Mucosa of descending colon (tissue), 3 donors: ENCODE measurements at places on chromosomes 2 and 18.

DNA sequence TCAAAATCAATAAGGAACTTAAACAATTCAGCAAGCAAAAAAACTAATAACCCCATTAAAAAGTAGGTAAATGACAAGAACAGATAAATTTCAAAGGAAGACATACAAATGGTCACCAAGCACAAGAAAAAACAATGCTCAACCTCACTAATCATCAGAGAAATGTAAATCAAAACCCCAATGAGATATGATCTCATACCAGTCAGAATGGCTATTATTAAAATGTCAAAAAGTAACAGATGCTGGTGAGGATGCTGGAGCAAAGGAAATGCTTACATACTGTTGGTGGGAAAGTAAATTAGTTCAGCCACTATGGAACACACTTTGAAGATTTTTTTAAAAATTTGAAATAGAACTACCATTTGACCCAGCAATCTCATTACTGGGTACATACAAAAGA lies 538.0 kb downstream of the TMX3 start:
- DNase-seq, result no peak

DNA sequence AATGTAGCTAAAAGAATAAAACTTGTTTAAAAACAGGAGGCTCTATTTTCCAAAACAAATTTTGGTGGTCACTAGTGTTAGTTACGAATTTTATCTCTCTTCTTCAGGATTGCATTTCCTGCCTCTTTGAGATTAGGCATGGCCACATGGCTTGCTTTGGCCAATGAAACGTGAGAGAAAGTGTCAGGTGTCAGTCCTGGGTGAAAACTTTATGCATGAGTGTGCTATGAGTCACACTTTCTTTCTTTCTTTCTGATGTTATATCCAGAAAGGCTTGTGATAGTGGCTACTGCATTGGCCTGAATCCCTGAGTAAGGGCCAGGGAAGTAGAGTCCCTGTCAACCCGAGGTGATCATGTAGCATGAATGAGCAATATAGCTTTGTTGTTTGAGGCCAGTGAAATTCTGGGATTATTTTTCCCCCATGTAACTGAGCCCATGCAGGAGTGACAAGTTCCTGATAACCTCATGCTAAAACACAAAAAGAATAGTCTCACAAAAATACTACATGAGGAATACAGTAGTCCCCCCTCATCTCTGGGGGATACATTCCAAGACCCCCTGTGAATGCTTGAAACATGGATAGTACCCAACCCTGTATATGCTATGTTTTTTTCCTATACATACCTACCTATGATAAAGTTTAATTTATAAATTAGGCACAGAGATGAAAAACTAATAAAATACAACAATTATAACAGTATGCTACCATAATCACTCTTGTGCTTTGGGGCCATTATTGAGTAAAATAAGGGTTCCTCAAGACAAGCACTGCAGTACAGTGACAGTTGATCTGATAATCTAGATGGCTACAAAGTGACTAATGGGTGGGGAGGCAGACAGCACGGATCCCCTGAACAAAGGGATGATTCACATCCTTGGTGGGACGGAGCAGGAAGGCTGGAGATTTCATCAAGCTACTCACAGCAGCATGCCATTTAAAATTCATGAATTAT lies 109.5 kb downstream of the CDC42EP3 start:
- DNase-seq, result no peak

- no peak for DNase-seq
Measured at GRCh38 chr18:37381554-37381953, 184.0 kb downstream of the CELF4 start.

DNA sequence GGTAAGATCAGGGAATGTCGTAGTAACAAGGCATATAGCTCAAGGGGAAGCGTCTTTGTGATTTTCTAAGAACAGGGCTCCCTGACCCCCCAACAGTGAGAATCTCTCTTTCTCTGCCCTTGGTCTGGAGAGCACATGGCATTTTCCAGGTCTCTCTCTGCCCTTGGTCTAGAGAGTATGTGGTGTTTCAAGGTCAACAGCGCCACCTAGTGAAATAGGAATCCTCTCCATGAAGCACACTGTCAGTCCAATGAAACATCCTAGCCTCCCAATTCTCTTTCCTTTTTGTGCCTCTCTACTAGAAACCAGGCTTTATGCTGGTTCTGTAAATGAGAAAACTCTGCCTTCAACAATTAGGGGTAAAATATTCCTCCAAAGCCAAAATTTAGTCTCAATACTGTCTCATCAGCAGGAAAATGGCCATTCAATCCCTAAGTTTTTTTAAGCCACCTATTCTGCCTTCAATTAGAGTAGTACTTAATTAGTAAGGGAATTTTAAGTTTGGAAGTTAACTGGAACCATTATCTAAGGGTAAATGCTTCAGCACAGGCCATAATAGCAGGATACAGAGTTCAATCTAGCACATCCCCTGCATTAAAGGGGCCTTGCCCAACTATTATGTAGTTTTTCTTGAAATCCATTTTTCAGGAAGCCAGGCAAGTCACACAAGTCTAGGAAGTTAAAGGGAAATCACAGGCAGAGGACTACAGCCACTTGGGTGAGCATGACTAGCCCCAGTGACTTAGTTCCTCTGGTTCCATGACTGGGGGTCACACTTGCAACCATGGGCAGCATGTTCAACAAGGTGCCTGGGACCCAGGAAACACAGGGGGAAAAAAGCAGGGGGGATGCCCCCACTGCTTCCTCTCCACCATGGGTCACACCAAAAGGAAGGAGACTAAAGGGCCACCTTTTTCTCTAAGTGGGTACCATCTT lies 12.4 kb downstream of the DYM start:
- no peak for DNase-seq

DNA sequence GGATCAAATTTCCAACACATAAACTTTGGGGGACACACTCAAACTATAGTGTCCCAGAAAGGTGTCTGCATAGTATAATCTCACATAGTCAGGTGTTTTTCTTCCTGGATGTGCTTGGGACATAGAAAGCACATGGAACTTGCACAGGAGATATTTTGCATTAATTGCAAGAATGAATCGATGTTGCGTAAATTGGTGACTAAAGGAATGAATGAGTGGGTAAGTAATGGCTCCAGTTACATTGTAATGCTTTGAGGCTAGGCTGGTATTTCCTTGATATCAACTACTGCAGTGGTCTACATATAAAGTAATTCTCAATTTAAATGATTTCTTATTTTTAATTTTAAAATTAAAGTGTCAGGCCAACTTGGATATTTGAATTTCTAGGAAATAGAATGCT lies 53.4 kb downstream of the SH3RF3 start:
- no peak for DNase-seq

DNA sequence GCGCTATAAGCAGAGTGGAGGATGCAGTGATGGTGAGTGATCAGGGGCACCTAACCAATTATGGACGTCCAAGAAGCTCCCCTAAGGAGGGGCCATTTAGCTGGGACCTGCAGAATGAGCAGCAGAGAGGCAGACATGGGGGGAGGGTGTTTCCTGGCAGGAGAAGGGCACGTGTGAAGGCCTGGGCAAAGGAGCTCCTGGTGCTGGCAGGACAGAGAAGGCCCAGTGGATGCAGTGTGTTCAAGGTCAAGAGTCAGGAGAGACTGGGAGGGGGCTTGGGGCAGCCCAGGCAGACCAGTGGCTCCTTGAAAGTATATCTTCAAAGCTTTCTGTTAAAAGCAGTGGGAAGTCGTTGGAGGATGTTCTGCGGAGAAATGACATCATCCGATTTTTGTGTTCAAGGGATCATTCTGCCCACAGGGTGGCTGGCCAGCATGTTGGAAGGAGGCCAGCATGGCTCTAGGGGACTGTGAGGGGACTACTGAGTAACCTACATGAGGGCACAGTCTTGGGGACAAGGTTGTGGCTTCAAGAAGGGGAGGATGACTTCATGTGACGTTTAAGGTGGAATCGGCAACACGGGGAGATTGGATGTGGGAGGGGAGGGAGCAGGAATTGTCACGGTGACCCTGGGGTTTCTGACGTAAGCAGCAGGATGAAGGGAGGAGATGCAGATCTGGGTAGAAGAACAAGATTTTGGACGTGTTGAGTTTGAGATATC lies 9.0 kb upstream of the CIB4 start:
- no peak for DNase-seq

- no peak for DNase-seq
Measured at GRCh38 chr2:55311444-55311870, 42.4 kb upstream of the MTIF2 start.

GRCh38 chr2:228541789-228542188 lies 360.3 kb upstream of the SPHKAP start:
- DNase-seq, result no peak

DNA sequence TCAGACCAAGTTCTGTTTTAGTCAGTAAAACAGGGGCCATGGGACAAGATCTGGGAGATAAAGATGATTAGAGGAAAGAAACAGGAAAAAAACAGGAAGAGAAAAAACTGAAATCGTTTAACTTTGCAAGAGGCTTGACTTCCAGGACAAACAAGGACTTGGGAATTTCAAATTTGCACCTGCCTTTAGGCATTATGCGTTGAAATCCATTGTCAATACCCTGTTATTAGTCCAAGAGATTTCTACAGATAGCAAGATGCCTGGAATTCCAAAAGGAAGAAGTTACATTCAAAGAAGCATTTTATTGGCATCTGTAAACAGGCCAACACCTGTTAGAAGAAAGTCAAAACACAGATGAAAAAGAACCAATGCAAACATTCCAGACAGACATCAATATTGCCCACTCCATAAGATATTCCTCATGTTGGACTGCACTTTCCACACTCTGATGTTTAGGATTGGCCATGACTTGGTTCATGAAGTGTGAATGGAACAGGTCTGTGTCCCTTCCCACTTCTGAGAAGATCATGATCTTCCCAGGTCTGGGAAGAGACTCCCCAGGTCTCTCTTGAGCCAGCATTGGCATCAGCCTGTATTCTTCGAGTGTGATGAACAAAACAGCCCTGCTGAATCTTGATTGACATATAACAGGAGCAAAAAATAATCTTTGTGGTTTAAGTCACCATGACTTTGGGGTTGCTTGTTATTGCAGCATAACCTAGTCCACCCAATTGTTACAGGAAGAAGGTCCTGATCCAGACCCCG lies 181.4 kb upstream of the FN1 start:
- DNase-seq, result no peak

DNA sequence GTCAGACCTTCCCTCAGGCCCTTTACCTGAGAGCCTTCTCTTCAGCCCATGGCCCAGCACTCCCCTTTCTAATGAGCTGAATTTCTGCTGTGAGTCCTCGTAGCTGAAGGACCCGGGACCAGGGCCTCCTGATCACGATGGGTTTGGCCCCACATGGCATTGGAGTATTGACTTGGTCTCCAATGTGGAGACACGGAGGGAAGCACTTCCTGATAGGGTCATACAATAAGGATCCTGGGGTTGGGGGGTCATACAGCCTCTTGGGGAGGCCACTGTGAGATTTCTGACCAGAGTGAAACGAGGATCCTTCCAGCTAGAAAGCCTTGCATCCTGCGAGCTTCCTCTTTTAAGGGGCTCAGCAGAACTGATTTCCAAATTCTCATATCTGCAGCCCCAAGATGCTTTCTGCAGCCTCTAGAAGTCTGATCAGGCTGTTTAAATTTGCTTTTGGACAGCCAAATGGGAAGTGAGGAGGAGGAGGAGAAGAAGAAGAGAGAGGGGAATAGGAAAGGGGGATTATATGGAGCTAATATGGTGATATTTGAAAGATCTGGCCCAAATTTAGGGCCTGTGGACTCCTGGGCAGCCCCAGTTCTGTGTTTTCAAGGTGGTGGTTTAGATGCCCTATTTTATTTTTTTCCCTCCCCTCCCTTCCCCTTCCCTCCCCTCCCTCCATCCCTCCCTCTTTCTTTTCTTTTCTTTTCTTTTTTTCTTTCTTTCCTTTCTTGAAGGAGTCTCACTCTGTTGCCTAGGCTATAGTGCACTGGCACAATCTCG lies 38.9 kb downstream of the RHOB start:
- DNase-seq, result no peak

DNA sequence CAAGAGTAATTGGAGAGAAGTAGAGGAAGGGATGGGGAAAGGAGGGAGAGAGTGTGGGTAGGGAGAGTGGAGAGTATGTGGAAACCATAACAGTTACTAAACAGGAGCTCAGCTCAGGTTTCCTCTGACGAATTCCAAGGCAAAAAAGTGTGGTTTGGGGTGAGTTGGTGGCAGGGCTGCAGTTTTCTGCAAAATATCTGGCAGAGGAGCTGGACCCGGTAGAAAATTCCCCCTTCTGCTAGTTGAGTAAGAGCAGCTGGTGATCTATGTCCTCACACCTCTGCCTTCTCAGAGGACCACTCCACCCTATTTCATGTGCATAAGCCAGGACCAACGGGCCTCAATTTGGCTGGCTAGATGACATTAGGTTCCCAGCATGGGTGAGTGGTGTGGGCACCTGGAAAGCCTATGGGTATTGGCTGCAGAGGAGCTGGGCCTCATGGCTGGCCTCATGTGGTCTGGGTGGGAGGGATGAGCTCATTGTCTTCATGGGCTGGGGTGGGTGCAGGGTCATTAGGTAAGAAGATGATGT lies 13.2 kb downstream of the NRP2 start:
- DNase-seq, result no peak

DNA sequence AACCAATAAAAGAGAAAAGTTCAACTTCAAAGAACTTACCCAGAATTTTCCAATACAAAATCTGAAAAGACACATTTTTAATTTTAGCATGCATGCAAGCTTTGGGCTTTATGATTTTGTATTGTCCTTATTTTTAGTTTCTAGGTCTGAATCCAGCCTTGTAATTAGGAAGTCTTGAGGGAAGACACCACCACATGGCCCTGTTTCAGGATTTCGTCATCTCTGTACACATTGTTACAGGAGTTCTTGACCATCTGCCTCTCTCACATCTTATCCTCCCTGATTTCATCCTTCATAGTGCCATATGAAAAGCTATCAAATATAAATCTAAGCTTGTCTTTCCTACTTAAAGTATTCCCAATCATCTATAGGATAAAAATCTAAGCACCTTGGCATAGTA lies 176.1 kb downstream of the TXNL1 start:
- DNase-seq, result no peak

DNA sequence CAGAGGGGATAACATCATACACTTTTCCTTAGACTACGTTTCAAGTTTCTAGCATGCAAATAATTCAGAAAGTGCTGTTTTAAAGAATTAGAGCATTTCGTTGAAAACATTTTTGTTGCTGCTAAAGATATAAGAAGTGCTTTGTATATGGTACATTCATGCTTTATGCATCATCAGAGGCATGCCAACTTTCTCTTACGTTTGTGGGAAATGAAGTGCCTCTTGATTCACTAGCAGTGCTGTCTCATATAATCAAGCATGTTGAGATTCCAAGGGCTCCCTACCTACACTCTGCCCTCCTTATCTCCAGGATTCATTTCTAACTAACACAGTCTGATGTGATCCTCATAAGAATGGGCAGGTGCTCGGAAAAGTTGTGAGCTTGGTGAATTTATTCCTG lies 748.6 kb upstream of the DDX18 start:
- DNase-seq, result no peak
